Right cardiac atrium (tissue), 5 donors: ENCODE measurements at places on chromosomes 4 and X. TPM values are rescaled to one million over a fixed set of nuclear protein-coding genes. Genes with fewer than 3 reads are reported as not detected.

Gene MND1
- total RNA-seq: not detected

Gene FGA
- total RNA-seq: not detected

Gene RAB39B
- total RNA-seq: 2.2 TPM

- DNase-seq: no peak
These were observed 110.6 kb downstream of the SORCS2 start for GRCh38 chr4:7302781-7303404.

DNA sequence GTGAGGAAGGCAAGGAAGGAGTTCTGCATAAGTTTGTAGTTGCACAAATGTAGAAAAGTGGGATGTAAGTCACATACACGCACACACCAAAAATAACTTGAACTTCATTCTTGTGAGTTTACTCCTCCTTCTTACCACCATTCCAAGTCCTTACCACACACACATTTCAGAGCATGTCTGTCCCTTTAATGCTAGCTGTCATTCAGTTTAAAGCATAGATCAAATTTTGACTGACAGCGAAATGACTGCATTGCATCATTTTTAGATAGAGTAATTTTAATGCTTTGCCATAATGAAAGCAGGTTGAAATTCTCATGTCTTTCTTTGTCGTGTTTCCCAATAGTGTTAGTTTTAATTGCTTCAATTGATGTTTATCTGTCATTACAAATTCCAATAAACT is 629.6 kb upstream of the HTR2C start:
- DNase-seq: no peak

DNA sequence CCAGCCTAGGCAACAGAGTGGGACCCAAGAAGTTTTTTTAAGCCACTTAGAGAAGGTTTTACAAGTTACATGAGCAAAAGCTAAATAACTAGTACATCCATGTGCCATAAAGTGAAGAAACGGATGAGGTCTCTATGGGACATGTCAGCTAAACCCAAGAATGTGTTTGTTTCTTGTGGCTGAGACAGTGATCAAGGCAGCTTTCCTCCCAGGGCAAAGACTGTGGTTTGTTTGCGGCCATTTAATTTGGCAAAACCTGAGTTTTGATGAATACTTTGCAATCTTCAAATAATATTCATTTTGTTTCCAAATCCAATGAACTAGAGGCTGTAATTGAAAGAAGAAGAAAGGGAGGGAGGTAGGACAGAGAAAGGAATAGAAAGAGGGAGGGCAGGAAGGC is 44.9 kb upstream of the SLC2A9 start:
- DNase-seq: no peak
